Posterior cingulate gyrus (tissue), 11 donors: ENCODE measurements at places on chromosomes 11 and 22.

DNA sequence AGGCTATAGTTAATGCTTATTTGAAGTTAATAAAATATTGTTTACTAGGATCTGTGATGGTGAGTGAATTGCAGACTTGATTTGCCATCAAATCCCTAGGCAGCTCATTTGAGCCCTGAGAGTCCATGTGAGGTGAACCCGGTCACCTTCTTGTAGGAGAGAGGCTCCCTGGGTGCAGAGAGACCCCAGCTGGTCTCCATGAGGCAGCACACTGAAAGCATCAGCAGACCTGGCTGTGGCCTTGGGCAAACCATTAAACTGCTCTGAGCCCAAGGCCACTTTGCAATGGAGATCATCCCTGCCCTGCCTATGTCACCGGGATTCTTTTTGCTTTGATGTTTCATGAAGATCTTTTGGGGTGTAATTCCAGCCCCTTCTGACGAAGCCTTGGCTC, 125.2 kb downstream of the MICAL2 start:
- no peak for DNase-seq

DNA sequence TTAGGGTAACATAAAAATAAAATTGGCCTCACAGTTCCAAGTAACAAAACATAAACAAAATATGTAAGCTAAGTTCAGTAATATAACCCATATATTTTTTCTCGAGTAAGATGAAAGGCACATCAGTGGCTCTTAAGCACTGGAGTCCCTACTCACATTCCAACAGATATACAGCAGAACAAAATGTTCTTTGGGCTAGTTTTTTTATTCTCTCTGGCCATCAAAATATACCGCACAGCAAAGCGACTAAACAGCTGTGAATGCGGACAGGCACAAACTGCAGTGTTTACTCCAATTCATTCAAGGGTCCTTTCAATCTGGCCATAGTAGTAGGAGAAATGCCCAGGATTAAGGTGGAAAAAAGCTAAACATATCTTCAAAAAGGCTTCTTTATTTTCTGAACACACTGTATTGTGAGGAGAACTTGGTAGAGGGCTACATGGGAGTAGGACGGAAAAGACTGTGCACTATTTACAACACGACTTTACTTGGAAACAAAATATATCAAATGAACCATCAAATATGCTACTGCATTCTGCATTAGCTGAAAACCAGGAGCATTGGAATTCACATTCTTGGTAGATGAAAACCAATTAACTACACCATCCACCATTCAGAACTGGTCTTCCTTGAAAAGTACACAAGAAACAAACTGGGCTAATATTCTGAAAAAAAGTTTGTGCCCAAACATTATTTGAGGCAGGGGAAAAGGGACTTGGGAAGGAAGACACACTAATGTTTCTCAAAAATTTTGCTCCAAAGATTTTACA, 4.4 kb downstream of the CDON start:
- DNase-seq = no peak

GRCh38 chr11:120595557-120595956, 84.0 kb downstream of the GRIK4 start:
- no peak for DNase-seq

GRCh38 chr11:133202816-133203215, 329.5 kb downstream of the OPCML start:
- no peak for DNase-seq

DNA sequence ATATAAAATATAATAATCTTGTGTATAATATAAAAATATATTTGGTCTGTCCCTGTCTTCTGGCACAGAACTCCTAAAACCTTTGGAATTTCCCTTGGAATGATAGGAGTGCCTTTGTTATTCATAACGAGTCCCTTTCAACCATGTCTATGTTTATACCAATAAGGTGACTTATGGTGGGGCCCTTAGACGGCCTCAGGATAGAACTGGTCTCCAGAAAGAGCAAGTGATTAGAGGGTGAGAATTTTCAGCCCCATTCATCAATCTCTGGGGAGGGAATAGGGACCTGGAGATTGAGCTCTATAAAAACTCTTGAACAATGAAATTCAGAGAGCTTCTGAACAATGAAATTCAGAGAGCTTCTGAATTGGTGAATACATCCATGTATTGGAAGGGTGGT, 18.4 kb upstream of the PICALM start:
- no peak for DNase-seq

DNA sequence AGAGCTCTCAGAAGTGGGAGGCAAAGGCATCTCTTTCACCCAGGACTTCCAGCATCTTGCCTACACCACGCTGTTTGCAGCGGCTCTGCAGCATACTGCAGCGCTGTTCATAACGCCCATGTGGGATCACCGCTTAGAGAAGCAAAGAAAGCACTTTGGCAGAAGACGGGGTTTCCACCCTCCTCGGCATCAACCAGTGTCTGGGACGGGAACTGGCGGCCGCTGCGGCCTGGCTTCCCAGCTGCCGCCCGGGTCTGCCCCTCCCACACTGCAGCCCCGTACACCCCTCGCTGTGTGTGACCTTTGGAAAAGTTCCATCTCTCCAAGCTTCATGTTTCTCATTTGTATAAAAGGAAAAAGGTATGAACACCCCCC, 545 bp upstream of the TIRAP start:
- peak; percentile 40 for DNase-seq

DNA sequence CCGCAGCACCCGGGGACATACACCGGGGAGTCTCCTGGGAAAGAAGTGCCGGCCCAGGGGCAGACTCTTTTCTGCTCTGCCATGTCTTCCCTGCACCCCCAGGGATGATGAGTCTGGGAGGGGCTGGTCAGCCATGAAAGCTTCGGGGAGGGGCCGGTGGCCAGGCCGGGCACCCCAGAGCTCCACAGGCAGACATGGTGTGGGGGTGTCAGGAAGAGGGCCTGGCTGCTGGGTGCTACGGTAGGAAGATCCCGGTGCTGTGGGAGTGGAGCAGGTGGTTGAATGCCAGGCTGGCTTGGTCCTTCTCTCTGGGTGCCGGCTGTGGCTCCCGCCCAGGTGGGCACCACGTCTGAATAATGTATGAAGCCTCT, 17.4 kb downstream of the LSP1 start:
- DNase-seq = no peak

GRCh38 chr11:114284021-114284420, 12.2 kb upstream of the NNMT start:
- no peak for DNase-seq

GRCh38 chr22:39527481-39527961, 5.0 kb downstream of the RPS19BP1 start:
- no peak for DNase-seq

GRCh38 chr22:21042978-21043859, 2.5 kb upstream of the LRRC74B start:
- DNase-seq = no peak

GRCh38 chr11:66981976-66982578, 7.0 kb downstream of the C11orf86 start:
- peak; percentile 81 for DNase-seq

DNA sequence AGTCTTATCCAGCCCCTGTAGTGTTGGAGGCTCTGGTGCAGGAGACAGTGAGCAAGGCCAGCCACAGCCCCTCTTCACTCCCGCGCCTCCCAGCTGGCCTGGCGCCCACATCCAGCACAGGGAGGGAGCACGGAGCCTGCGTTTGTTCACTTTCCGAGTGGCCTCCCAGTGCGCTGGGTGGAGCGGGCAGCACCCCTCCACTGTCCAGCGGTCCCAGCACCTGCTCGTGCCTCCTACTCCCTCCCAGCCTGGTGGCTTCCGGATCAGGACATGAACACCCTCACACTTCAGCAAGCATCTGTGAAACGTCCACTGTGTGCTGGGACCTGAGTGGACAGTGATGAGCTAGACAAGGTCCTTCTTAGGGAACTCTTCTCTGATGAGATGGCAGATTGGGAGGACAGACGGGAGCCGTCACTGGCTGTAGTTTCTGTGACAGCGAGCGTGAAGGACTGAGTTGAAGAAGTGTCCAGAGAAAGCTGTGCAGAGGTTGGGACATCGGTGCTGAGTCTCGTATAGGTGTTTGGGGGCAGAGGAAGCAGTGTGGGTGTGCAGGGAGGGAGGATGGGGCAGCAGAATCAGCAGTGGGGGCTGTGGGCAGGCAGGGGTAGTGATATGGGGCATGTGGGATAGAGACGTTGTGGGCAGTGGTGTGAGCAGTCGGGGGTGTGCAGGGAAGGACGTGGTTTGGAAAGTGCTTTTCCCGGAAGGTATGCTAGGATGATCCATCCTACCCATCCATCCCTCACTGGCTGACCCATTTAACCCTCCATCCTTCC, 256.8 kb downstream of the TBC1D22A start:
- peak; percentile 74 for DNase-seq

- no peak for DNase-seq
Measured at GRCh38 chr11:62806611-62807121, 1.4 kb upstream of the NXF1 start.

DNA sequence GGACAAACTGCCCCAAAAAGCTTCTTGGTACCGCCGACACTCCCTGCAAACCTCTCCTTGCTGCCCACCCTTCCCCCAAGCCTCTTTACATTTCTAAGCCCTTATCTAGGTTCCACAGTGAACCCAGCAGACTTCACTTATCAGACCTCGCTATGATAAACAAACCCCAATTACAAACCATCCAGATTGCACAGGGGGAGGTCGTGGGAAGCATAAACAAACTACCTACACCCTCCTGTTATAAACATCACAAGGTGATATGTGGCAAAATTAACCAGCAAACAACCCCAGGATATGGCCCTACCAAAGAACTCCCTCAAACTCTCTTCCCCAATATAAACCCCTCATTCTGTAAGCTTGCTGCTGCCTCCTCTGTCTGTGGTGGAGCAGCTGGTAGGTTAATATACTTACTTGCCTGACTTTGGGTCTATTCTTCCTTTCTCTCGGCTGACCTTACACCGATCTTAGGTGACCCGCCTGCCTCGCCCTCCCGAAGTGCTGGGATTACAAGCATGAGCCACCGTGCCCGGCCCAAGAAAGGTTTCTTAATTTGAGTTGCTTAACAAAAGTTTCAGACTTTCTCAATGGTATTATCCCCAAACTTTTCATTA, 66.0 kb upstream of the TENM4 start:
- no peak for DNase-seq

GRCh38 chr11:117097389-117098268, 599 bp downstream of the SIK3 start:
- peak; percentile 89 for DNase-seq

DNA sequence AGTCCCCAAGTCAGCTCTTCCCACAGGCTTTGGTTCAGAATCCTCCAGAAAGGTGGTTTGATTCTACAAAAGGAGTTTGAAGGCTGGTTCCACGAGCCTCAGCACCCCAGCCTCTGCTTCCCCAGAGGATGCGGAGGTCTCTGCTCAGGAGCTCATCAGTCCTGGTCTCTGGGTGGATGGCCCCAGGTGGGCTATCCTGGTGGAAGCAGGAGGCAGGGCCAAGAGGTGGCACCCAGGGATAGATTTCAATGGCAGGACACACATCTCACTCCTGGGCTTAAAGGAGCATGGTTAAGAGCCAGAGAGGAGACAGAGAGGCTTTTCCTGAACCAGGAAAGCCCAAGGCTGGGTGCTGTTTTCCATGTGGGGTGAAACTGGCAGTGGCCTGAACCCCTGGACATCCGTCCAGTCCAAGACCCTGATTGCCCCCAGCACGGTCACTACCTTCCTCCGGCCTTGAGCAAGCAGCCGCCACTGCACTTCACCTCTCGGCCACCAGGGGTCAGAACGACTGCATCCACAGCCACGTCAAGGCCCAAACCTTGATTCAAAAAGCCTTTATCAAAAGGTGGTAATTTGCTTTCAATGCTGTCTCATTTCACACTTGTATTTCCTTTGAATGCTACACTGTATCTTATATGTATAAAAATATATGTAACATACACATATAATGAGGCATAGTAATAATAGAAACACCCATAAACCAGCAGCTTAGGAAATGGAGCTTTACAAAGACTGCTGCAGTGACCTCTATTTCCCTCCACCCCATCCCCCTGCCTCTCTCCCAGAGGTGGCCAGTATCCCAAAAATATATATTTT, 19.3 kb upstream of the FXYD2 start:
- peak; percentile 69 for DNase-seq

- DNase-seq = no peak
Measured at GRCh38 chr11:79720115-79720514, 279.3 kb upstream of the TENM4 start.

DNA sequence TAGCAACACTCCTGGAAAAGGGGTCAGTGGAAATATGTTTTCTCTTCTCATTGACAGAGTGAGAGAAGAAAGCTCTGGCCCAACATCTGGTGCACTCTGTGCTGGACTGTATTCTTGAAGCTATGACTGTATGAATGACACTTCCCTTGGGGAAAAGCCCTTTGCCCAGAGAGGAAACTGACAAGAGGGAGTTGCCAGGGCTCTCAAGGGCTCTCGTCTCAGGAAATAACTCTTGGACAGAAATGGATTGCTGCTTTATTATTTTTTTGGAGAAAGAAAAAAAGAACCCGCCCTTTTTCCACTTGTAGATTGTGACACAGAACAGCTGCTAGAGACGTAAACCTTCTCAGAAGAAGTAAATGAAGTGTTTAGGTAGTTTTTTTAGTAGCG, 11.4 kb downstream of the ETS1 start:
- no peak for DNase-seq

GRCh38 chr22:26615149-26615548, 2.7 kb downstream of the CRYBB1 start:
- no peak for DNase-seq

- DNase-seq = no peak
Measured at GRCh38 chr11:34234086-34234740, 123.6 kb downstream of the ABTB2 start.

DNA sequence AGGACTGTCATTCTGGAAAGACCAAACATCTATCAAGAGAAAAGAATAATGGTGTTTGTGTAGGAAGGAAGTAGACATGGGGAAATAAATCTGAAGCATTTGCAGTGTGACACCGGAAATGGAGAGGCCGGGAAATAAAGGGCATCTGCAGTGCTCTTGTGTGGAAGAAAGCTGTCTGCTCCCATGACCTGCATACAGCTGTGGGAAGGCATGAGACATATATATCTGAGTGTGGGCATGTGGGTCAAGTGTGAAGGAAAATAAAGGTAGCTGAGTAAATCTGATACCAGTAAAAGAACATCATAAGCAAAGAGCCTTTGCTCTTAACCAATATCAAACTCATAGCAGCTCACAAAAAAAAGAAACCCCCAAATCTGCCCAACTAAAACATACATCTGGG, 72.1 kb upstream of the OR5AK2 start:
- no peak for DNase-seq

DNA sequence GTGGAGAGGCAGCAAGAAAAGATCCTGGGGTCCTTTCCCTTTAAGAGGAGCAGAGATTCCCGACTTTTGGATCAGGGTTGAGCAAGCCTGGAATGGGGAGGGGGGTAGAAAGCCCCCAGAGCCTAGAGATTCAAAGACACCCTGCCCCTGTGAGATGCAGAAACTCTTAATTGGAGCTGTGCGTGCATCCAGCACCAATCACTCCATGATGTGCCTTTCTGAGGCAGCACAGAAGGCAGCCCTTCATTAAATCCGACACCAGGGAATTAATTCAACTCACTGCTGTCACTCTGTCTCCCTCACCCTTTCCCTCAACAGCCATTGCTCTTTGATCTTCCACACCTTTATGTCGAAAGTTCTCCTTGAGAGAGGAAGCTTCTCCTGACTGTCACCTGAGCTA, 43.0 kb downstream of the DSCAML1 start:
- no peak for DNase-seq

- no peak for DNase-seq
Measured at GRCh38 chr22:45532235-45532631, 29.6 kb downstream of the FBLN1 start.
